ENCODE measurements at places on chromosomes 7 and 10. TPM values are rescaled to one million over a fixed set of nuclear protein-coding genes. Genes with fewer than 3 reads are reported as not detected.

GRCh38 chr7:90613088-90613498 lies 17.0 kb downstream of the CDK14 start:
- DNase-seq, result no peak

- no peak for DNase-seq
Measured at GRCh38 chr7:150371996-150372270, 3.3 kb downstream of the REPIN1 start.

GRCh38 chr7:94252124-94252523 lies 142.6 kb upstream of the COL1A2 start:
- DNase-seq, result no peak

- peak; percentile 92 for DNase-seq
Measured at GRCh38 chr10:92290837-92291615, at the start of the genes CPEB3 and MARCHF5. TSS of gene CPEB3 (minus strand) at chr10:92291078. CDS start at chr10:92240350, 50,728 bp downstream. TSS of gene MARCHF5 (plus strand) at chr10:92291167. CDS start at chr10:92291495, 328 bp downstream.

- DNase-seq, result no peak
Measured at GRCh38 chr7:39042670-39043069, 65.0 kb downstream of the POU6F2 start.

DNA sequence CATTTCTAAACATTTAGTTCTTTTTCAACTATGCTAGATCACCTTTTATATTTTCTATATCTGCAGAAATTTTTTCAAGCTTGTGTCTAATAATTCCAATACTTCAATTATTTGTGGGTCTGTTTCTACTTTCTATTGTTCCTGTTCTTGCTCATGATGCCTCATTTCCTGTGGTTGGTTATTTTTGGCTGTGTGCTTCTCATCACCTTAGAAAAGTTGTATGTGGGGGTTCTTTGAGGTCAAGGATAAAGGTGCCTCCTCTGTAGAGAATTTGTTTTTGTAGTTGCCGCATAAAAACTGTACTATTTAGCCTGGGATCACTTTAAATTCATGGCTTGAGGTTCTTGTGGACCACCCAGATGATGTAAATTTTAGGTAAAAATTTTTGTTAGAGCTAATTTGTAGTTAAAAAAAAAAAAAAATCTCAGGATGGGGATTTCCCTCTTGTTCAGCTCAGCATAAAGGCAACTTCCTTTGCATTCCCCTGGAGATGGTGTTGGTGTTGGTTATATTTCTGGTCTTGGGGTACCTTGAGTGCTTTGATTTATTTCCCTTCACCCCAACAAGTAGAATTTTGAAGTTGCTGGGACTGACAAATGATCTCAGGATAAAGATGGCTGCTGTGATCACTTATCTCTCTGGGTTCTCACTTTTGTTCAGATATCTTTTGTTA lies 27.0 kb upstream of the JAZF1 start:
- no peak for DNase-seq

GRCh38 chr10:102458656-102459055 lies 7.3 kb upstream of the C10orf95 start:
- no peak for DNase-seq

- peak; percentile 70 for DNase-seq
Measured at GRCh38 chr7:105439174-105439893, 50.6 kb upstream of the SRPK2 start.

GRCh38 chr7:35623381-35623780 lies 71.6 kb downstream of the HERPUD2 start:
- no peak for DNase-seq

Gene SPDYE11
- total RNA-seq, result not detected

Gene SLC16A12
- total RNA-seq, result not detected

All from SK-MEL-5 (cell line).